ENCODE measurements at places on chromosomes 1 and 21.

DNA sequence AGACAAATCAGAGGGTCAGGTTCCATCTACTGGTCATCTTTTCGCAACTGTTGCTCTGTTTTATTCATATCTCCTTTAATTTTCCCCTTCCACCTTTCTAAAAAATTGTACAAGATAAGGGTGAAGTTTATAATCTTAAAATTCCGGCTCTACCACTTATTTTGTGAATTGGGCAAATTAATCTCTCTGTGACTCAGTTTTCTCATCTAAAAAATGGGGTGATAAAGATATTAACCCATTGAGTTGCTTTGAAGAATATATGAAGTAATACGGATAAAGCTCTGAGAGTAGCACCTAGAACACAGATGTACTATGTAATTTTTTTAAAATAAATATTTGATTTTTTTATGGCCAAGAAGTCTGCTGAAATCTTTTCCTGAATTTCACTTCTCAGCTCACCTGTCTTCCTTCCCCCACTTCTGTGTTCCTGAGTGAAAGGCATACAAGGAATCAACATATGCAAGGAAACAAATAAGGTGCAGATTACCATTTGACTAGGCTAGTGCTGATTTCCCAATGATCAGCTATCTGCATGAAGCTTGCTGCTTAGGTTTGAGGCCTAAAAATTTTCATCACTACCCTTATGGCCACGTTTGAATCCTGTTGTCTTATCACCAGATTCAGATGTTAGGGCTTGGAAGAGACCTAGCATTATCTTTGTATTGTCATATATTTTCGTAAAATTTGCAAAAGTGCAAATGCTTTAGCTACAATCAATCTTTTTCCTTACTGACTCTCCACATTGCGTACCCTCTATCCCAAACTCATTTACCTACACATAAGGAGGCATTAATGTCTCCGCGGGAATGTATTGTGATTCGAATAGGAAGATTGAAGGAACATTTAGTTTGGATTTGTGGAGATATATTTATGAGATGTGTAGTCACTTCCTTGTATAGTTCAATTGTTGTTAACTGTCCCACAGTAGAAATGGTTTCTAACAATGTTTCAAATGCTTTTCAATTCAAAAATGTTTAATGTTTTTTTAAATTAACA is 718.3 kb upstream of the PTBP2 start:
- no peak for DNase-seq

GRCh38 chr1:156097499-156098178 is 15.4 kb upstream of the MEX3A start:
- DNase-seq = no peak

- no peak for DNase-seq
Observed at GRCh38 chr1:17596651-17597509, 57.4 kb downstream of the ARHGEF10L start.

DNA sequence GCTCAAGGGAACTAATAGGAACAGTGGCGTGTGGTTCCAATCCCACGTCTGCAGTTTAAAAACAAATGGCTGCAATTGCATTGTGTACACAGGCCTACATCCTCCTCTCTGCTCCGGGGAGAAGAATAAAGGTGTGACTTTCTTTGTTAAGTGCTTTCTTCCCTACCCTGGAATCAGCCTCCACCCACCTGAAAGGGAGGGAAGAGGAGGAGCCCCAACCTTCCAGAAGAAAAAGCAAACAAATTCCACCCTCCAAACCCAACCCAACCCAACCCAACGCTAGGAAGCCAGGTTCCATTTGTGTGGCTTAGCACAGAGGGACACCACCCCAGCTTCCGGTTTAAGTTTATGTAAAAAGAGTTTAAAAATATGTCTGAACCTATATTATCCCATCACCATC is 11.8 kb upstream of the BACE2 start:
- DNase-seq = no peak

DNA sequence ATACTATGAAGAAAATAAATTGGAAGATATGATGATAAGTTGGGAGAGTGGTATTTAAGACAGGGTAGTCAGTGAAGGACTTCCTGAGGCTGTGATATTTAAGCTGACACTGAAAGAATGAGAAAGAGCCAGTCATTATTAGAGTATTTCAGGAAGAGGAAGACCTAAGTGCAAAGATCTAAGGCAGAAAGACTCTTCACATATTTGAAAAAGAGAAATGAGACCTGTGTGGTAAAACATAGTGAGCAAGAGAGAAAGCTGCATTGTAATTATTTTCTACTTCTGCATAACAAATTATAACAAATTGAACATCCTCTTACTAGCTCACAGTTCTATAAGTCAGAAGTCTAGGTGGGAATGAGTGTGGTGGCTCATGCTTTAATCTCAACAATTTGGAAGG is 34.6 kb upstream of the DOCK7 start:
- no peak for DNase-seq
